ENCODE measurements at places on chromosomes 11 and 22.

- peak; percentile 56 for DNase-seq
These were observed 64.9 kb downstream of the ENDOD1 start for GRCh38 chr11:95154514-95154913.

- no peak for DNase-seq
These were observed 540.3 kb downstream of the NTM start for GRCh38 chr11:131910523-131911387.

GRCh38 chr11:77026743-77027142 is 7.5 kb upstream of the B3GNT6 start:
- no peak for DNase-seq

DNA sequence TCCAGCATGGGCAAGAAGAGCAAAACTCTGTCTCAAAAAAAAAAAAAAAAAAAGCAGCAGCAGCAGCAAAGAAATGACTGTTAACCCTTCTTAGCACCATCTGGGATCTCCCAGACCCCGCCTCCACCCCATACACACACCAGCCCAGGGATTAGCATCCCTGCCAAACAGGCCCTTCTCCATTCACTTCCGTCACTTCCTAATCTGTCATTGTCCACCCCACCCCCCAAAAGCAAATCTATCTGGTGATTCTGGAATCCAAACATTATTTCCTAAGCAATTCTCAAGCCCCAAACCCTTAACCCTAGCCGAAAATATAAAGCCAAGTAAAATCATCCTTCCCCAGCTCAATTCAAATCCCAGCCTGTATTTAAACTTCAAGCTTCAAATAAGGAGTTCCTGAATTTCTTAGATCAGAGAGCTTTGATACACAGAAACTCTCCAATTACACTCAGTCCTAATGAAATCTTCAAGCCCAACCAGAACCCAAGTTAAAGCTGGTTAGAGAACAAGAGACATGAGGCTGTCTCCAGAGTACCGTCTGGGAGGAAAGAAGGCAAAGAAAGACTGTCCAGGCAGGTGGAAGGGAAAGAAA is 6.0 kb upstream of the AHNAK start:
- DNase-seq: peak; percentile 35

- DNase-seq: no peak
These were observed 168.2 kb downstream of the COMMD9 start for GRCh38 chr11:36121054-36121453.

GRCh38 chr11:88474655-88475054 is 137.1 kb upstream of the CTSC start:
- DNase-seq: no peak

- no peak for DNase-seq
These were observed 147.0 kb downstream of the APOL5 start for GRCh38 chr22:35864545-35865165.

DNA sequence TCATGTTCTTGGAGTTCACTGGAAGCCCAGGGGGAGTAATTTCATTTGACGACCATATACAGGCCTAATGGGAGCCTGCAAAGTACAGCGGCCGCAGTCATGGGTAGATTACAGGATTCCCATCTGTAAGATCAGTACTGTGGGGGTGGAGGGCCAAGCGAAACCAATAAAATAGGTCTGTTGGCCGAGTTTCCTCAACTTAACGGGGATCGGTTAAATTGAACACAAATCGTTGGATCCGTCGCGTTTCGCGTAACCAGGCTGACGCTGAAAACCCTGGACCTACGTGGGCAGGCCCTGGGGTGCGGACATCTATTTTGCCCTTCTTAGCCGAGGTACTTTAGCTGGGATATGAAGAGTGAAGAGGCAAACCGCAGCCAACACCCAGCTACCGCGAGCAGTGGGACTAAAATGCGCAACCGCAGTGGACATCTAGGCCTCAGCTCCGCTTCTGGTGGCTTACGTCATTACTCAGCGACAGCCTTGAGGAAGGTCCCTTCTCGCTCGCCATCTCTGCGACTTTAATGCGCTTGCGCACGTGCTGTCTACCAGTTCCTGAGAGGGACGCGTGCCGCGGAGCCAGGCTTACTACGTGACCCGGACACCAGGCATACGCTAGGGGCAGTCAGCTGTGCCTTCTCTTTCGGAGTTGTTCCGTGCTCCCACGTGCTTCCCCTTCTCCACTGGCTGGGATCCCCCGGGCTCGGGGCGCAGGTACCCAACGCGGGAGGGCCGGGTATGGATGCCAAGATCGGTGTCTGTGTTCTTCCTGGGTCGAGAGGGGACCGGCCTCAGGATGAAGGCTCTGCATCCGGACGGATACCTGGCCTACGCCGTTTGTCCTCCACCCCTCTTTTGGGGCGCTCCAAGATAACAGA is at the start of gene NAT10:
NAT10 (plus strand) TSS at position 551 of the 878 bp plus-strand sequence. CDS start 2,597 bp downstream, outside the sequence.
- peak; percentile 98 for DNase-seq

DNA sequence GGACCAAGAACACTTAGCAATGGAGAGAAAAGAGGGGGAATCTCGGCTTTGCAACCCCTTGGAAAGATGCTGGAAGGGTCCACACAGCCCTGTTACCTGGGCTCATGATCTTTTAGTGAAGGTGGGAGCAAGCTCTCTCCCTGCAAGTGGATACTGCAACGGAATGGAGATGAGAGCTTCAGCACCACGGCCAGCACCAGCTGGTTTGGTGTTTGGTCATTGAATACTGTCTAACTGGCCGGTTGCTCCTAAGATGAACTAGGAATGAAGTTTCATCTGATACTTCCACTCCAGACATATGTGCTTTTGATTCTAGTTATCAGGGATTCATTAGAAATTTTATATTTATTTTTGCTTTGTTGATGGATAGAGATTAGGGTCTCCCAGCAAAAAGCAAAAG is 16.3 kb downstream of the HTR3A start:
- peak; percentile 10 for DNase-seq

- no peak for DNase-seq
These were observed 40.3 kb upstream of the GRAMD4 start for GRCh38 chr22:46579751-46580449.

DNA sequence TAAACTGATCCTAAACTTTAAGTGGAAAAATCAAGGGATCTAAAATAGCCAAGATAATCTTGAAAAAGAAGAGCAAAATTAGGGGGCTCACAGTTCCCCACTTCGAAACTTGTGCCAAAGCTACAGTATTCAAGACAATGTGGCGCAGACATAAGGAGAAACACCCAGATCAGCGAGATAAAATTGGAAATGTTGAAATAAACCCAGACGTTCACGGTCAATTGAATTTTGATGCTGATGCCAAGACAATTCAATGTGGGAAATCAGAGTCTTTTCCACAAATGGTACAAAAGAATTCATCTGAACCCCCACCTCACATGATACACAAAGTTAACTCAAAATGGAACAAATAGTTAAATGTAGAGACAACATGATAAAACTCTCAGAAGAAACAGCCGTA is 601.6 kb downstream of the BRD1 start:
- no peak for DNase-seq

DNA sequence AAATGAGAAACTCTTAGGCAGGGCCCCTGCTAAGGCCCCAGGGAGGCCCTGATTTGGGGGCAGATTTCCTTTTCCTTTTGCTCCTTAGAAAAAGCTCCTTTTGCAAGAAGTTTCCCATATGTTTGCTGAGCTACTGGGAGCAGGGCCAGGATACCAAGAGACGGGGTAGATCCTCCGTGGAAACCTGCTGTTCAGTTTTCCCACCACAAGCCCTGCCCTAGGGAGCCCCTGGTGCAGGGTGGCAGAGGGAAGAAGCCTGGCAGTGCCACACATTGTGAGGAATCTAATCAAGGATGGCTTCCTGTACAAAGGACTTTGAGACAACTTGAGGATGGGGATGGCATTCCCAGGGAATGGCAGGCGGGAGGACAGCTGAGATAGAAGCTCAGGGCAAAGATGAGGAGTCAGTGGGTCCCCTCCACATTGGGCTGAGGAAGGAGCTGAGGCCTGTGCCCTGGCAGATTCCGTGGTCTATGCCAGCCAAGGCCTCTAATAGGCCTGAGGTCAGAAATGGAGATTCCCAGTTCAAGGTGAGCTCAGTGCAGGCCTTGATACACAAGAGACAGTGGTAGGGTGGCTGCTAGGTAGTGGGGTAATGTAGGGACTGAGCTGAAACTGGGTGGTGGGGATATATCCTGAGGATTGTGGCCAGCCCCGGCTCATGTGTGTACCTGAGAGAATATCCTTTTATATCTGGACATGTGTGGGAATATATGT is 15.0 kb downstream of the TUB start:
- no peak for DNase-seq

Measured in bronchial epithelial cell (primary cell).